Esophagus squamous epithelium (tissue), 5 donors: ENCODE measurements at places on chromosomes 7 and 10.

DNA sequence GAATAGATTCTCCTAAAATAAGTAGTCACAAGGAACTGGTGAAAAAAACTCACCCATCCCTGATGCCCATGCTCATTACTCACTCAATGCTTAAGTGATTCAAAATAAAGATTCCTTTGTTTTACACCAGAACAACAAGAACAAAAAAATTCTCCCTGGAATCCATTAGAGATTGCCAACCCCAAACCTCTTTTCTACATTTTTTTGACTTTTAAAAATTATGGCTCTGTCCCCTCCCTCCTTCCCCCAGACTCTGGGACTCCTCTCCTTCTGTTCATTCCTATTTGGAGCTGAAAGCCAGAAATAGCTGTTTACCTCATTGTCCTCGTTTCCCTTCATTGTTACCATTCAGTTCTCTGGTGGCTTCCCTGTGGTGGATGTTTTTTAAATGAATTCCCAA lies 63.2 kb upstream of the FHIP2A start:
- no peak for DNase-seq

- DNase-seq = no peak
Measured at GRCh38 chr10:110959379-110960332, 40.3 kb downstream of the SHOC2 start.

- no peak for DNase-seq
Measured at GRCh38 chr10:91924212-91925021, 847 bp downstream of the BTAF1 start.

DNA sequence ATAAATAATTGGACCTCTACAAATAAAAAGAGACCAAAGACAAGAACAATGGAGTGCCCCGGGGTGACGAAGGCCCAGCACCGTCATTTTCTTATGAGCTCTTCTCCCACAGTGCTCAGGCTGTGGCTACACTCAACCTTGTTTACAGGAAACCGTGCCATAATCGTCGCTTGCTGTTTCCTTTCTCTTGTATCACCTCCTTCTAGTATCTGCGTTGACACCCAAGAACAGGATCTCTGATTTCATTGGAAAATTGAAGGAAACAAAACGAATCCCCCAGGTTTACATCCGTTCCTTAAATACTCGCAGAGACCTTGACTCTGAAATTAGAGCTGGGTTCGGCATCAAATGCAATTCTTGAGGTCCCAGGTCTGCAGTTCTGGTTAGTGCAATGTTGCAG lies 1.7 kb upstream of the IGFBP3 start:
- DNase-seq = no peak
